ENCODE measurements at places on chromosomes 4 and X.

- DNase-seq: no peak
These were observed 209.8 kb downstream of the RTL9 start for GRCh38 chrX:110568441-110568840.

DNA sequence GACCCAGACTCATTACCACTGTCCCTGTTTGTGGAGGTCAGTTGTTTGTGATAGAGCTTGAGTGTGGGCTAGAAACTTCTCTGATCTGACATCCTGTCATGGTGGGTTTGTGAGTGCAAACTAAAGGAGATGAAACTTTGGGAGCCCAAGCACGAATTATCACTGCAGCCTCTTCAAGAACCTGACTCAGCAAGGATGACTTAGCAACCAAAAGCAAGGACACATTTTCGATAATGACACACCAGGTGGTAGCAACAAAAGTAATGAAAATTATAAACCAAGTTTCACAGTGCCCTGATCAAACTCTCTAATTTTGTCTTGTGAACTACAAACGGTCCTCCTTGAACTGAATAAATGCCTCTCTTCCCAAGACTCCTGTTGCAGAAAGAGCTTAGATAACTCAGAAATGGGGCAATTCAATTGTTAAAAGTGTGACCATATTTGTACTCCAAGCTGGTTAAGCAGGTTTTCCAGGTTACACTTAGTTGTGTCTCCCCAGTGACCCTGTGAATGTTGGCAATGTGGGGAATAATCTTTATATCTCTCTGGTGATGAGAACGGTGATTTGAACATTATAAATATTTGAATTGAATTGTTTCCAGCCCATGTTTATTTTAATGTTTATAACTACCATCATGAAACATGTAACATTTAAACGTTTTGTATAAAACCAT is 52.6 kb upstream of the ATP8A1 start:
- DNase-seq: no peak

- DNase-seq: no peak
These were observed 591.9 kb downstream of the TECRL start for GRCh38 chr4:63817196-63817865.

GRCh38 chr4:42445038-42445437 is 47.8 kb downstream of the SHISA3 start:
- DNase-seq: peak; percentile 40

- no peak for DNase-seq
These were observed 32.7 kb upstream of the TMEM150C start for GRCh38 chr4:82594456-82594855.

DNA sequence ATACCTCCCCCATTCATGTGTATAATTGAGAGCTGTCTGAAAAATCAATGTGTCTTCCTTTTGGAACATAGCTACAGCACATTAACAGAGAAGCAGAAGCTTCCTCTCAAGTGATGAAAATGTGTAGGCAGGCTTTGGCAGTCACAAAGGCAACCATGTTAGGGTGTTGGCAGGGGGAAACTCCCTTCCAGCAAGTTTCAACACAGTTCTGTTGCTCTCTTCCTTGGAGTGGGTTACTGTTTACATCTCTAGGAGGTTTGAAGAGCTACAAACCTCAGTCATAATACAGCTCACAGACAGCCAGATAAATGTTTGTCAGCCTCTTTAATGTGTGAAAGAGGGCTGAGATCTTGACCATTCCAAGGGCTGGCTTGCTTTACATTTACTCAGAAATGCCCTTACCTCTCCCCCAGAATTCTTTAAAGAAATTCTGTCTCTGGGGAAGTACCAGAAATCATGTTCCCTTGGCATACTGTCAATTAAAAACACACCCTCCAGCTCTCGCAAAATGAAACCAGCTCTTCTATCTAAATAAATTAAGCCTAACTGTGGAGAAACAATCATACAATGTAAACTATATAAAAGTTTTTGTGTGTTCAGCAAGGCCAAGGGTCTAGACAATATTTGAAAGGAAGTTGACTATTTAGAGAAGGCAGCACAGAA is 18.9 kb downstream of the ZBTB33 start:
- DNase-seq: peak; percentile 57

- no peak for DNase-seq
These were observed 12.9 kb upstream of the WDR17 start for GRCh38 chr4:176052744-176053143.

DNA sequence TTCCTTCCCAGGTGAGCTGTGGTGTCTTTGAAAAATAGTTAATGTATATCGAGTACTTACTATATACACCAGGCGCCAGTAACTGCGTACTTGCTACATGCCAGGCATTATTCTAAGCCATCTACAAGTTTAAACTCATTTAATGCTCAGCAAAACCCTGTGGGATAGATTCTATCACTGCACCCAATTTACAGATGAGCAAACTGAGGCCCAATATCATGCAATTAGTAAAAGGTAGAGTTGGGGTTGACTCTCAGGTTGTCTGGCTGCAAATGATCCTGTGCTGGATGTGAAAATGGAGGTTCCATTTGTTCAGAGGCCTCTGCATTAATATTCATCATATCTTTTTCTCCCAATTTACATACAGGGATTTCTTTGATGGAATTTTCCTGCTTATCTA is 17.6 kb downstream of the NKX3-2 start:
- DNase-seq: no peak

- no peak for DNase-seq
These were observed 367.5 kb upstream of the CTSO start for GRCh38 chr4:156321203-156321602.

DNA sequence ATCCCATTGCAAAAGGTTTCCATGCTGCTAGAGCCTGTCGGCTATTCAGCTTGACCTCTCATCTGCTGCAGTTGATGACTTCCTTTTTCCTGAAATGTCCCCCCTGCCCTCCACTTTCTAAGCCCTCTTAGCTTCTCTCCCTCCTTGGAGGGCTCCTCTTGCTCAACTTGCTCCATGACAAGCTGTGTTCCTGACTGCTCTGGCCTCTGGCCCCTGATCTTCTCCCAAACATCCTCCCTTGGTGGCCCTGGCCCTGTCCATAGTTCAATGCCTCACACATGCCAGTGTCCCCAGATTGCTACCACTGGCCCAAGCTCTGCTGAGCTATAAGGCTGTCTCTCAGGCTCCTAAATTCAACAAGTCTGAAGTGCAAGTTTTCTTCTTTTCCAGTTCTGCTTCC is 29.6 kb downstream of the RASL11B start:
- no peak for DNase-seq

DNA sequence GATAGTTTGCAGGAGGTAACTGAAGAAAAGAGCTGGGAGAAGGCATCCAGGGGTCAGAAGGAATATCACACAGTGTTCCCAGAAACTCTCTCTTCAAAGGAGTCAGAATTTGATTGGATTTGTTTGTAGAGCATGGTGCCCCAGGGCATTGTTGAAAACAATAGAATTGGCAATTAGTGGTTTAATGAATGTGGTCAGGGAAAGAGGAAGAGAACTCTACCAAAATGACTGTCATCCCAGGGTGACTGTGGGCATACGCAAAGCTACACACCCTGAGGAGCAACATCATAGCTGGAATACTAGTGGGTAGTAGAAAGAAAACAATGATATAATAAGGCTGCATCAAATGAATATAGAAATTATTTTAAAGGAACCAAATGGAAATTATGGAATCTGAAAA is 21.5 kb downstream of the TNIP2 start:
- DNase-seq: no peak

DNA sequence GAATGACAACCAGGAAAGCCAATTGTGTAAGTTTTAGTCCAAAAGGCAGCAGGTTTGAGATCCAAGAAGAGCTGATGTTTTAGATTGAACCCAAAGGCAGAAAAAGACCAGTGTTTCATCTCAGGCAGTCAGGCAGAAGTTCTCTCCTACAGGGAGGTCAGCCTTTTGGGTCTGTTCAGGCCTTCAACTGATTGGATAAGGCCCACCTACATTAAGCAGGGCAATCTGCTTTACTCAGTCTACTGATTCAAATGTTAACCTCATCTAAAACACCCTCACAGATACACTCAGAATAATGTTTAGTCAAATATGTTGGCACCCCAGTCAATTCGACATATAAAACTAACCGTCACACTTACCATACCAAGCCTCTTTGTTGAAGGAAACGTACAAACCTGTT is 134.2 kb upstream of the NEIL3 start:
- no peak for DNase-seq

DNA sequence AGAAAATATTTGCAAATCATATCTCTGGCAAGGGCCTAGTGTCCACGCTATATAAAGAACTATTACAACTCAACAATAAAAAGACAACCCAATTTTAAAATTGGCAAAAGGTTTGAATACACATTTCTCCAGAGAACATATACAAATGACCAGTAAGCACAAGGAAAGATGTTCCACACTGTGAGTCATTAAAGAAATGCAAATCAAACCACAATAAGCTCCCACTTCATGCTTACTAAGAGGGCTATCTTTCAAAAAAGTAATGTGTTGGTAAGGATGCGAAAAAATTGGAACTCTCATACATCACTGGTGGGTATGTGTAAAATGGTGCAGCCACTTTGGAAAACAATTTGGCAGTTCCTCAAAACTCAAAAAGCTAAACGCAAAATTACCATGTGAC is 884.0 kb upstream of the INTU start:
- DNase-seq: no peak

DNA sequence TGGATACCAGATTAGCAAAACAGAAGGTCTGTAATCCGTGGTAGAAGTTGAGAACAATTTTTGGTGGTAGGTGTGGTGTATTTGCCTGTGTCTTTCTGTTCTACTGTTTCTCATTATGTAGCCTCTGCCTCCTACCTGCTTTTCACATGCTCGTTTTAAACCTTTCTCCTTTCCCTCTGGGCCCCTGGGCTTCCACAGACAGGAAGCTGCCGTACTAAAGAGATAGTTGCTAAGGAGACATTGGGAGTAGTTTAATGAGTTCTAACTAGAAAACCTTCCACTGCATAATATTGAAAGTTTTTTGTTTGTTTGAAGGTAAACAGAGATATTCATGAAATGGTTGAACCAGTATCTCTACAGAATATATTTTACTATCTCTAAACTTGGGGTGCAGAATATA is 107.8 kb downstream of the STOX2 start:
- DNase-seq: no peak

GRCh38 chrX:46561824-46562657 is 11.5 kb upstream of the CHST7 start:
- DNase-seq: peak; percentile 59

DNA sequence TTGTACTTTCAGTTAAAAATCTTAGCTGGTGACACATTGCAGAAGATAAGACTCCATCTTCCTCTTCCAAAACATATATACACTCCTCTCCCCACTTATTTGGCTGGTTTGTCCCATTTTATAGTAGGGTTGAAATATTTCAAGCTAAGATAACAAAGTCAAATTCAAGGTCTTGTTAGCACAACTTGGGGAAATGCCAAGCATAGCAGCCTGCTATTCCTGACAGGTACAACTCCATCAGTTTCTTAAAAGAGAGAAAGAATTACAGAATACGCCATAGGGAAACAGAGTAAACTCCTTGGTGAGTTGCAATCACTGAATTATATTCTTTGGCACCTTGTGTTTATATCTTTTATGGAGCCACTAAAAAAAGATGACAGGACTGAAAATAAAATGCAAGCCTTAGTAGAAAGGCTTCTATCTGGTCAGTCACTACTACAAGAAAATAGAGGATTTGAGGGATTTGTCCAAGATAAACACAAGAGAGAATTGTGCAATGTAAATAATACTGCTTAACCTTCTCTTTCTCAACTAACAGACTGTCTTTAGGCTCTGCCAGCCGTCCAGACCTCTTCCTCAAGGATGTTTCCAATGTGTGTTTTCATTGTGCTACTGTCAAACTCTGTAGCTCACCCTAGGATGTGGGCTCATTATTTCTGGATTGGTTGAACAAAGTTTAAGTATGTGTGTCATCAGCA is 170.3 kb downstream of the VEGFC start:
- DNase-seq: no peak

DNA sequence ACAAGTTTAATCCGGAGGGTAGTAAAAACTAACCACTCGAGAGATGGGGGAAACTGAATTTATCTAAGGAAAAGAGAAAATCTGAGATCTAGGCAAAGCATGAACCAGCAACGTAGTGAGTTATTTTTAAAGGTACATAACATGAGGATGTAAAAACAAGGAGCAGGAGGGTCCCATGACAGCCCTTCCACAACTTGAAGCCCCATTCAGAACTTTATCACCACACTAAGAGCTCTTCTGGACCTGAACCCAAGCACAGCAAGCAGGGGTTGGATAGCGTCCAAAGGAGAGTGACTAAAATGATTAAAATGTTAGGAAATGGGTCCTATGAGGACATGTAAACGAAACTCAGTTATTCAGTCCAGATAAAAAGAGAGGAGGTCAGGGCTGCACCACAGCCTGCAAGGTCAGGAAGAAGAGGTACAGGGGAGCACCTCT is 16.2 kb downstream of the SH3RF1 start:
- no peak for DNase-seq

DNA sequence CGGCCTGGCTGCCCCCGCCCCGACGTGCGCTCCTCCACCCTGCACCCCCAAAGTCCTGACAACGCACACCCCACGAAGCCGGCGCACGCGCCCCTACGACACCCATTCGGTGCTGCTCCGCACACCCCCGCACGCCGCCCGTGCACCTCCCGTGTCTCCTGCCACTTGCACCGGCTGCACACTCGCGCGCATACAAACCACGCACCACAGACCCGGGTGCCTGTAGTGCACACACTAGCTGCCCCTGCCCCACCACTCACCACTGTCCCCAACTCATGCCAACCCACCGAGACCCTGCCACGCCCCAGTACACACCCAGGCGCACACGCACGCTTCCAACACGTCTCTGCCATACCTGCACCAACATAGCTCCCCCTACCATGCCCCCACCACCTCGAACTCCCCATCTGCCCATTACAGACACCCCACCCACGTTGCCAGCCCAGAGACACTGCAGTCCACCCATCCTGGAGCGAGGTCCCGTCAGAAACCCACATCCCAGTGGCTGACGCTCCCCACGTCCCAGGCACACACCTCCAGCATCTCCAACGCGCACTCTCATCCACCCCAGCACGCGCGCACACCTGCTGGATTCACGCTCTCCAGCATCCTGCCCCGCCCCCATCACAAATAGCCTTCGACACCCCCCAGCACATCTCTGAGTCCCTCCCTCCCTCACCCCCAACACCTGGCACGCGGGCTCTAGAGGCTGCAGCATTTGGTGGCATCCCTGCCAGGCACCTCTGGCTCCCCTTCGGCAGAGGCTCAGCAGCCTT is 4.2 kb upstream of the DUSP9 start:
- no peak for DNase-seq

- DNase-seq: no peak
These were observed 1095.5 kb upstream of the IGFBP7 start for GRCh38 chr4:58205446-58206235.

DNA sequence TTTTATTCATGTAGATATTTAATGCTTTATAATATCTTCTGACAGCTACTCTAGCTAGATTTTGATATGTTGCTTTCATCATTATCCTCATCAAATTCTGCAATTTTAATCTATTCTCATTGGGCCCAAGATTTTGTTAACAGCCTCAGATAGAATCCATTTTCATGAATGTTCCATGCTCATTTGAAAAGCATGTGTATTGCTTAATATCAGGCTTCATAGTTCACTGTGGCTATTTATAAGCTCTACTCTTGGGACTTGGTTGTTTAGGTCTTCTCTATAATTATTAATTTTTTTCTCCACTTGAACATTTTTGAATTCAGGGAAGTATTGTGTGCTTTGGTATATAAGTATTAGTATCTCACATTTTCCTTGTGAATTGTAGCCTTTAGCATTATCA is 41.8 kb downstream of the RAB40A start:
- DNase-seq: no peak
